ENCODE measurements at places on chromosomes 12 and 14.

GRCh38 chr12:52879394-52880351, 25.2 kb downstream of the KRT8 start:
- peak; percentile 67 for DNase-seq

GRCh38 chr12:52063981-52064649, 5.7 kb upstream of the ATG101 start:
- DNase-seq: peak; percentile 84

DNA sequence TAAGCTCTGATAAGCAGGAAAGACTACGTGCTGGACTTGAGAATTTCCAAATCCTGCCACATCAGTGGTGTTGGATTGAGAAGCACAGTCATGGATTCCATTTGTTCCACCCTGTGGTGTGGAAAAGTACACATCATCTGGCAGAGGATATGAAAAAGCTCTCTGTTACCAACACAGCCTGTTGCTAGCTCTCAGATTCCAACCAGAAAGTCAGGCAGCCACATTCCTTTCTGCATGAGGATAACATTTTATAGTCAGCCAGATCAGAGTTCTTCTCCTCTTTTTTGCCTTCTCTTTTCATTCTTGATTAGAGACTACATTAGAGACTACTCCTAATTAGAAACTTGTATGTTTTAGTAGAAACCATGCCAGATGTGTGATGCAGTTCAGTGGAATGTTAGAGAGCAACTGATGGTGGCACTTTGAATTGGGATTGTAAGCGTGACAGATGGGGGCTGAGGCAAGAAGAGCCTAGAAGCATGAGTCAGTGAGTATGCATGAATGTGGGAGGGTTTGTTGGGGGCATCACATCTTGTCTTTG, 61.2 kb upstream of the STXBP6 start:
- peak; percentile 99 for DNase-seq

DNA sequence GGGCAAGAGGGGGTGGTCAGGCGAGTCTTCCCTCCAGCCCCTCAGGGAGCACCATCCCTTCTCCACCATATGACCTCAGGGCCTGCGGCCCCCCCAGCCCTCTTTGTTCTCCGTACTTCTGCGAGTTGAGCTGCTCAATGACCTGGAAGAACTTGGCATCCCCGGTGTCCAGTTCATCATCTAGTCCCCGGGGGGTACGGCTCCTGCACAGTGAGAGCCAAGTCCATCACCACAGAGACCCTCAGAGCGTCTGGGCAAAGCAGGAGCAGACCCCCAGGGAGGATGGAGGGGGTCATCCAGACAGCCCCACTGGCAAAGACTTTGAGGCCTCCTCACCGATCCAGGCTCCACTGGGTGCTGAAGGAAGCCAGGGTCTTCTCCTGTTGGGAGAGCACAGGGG, 8.9 kb downstream of the ADCY4 start:
- no peak for DNase-seq

- DNase-seq: no peak
Measured at GRCh38 chr12:125387206-125387605, 322.0 kb downstream of the AACS start.

All from astrocyte (in vitro differentiated cells and primary cell).